NCI-H2029 (cell line): ENCODE measurements at places on chromosomes 11 and 22.

- DNase-seq = no peak
Observed at GRCh38 chr22:37175414-37176281, 12.4 kb downstream of the C1QTNF6 start.

- no peak for DNase-seq
Observed at GRCh38 chr11:70838198-70838597, 414.2 kb downstream of the SHANK2 start.

DNA sequence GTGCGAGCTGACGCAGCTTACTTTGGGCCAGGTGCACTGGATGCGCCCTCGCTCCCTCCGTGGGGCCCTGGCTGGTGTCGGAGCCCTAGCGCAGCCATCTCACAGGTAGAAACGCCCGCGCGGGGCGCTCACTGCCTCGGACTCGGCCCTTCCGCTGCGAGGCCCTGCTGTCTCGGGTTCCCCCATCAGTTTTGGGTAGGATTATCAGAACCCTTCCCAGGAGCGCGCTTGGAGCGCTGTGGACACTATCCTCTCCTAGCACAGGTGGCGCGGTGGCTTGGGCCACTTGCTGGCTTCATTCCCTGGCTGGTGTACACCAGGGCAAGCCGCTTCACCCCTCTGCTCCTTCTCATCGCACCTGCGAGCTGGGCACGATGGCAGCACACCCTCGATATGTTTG lies 35.7 kb upstream of the B3GAT1 start:
- DNase-seq = no peak

- DNase-seq = no peak
Observed at GRCh38 chr11:106723071-106723470, 295.2 kb downstream of the GUCY1A2 start.

DNA sequence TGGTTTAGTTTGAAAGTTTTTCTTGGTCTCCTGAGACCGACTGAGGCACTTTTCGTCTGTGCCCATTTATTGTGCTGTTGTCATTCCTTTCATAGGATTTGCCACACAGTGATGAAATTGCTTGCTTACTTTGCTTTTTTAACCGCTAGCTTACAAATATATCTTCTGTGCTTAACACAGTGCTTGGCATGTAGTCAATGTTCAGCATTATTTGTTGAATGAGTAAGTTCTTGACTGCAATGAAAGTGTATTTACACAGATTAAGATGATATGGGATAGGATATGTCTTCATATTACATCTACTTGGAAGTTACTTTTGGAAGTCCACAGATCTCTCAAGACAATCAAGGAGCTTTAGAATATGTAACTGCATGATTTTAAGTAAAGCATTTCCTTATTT lies 91.2 kb downstream of the GRIA4 start:
- DNase-seq = no peak

DNA sequence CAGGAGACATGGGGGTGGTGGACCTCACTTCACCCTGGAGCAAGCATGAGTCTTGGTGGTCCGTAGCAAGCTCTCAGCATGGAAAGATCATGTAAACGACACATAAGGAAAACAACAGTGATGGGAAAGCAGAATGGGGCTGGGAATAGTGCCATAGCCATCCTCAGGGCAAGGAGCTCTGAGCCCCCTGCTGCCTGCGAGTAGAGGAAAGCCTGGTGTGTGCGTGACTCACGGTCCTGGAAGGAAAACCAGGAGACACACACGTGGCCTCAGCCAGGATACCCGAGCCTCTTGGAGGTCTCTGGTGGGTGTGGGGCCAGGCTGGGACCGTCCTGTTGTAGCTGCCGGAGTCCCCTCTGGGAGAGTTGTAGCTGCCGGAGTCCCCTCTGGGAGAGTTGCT lies 12.4 kb downstream of the SHANK3 start:
- no peak for DNase-seq

GRCh38 chr22:36008565-36008964 lies 20.1 kb downstream of the RBFOX2 start:
- no peak for DNase-seq

- DNase-seq = no peak
Observed at GRCh38 chr22:30317778-30318177, 9.0 kb downstream of the TBC1D10A start.

GRCh38 chr22:33455036-33455435 lies 396.9 kb upstream of the SYN3 start:
- no peak for DNase-seq
